Thoracic aorta (tissue), 2 donors: ENCODE measurements at places on chromosomes 4 and X. TPM values are rescaled to one million over a fixed set of nuclear protein-coding genes. Genes with fewer than 3 reads are reported as not detected.

Gene BBS7
- 13.8 TPM for total RNA-seq

Gene FLNA
- total RNA-seq: 11,236 TPM

Gene MXRA5
- total RNA-seq: 2.3 TPM

Gene NDNF
- 1.5 TPM for total RNA-seq

Gene UGT2A1
- total RNA-seq: not detected

Gene GSX2
- not detected for total RNA-seq

Gene TMEM144
- total RNA-seq: 24.2 TPM

Gene FOXR2
- total RNA-seq: not detected

Gene RNF212
- total RNA-seq: 2.4 TPM

GRCh38 chrX:49977319-49978090 lies 55.1 kb downstream of the CLCN5 start:
- no peak overlapping the region for H3K27ac ChIP-seq
- no peak overlapping the region for H3K4me3 ChIP-seq
- H3K27me3 ChIP-seq: no peaks in the 10 kb centered on the region
- no peak for DNase-seq
- H3K36me3 ChIP-seq: no peaks in the 10 kb centered on the region
- H3K4me1 ChIP-seq: no peaks in the 10 kb centered on the region

GRCh38 chr4:176818531-176818930 lies 25.8 kb upstream of the VEGFC start:
- H3K4me1 ChIP-seq: no peaks in the 10 kb centered on the region
- no peak overlapping the region for H3K4me3 ChIP-seq
- H3K36me3 ChIP-seq: no peaks in the 10 kb centered on the region
- H3K27ac ChIP-seq: no peak overlapping the region
- no peak for DNase-seq

DNA sequence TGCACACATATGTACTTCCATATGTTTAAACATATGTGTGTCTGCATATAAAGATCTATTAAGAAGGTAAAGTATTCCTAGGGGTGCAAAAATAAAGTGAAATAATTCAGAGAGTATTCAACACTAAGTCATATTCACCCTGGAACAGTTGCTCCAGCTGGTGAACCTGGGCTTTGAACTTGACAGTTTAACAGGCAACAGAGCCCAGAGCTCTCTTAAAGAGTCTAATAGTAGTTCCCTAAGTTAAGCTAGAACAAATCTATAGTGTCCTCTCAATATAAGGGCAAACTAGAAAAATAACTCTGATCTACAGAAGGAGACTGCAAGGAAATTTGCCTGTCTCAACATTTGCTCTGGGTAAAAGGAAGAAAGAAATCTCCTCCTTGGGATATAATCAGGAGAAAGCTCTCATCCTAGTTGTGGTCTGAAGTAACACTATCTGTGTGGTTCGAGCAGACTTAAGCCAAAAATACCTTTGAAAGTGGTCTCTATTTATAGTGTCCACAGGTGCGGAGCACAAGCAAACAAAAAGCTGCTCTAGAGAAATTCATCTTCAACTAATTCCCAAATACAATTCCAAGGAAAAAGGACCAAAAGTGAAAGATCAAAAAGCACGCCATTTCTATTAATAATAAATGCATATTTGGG lies 29.9 kb downstream of the VEGFC start:
- no peak overlapping the region for H3K4me3 ChIP-seq
- no peaks in the 10 kb centered on the region for H3K27me3 ChIP-seq
- H3K27ac ChIP-seq: no peak overlapping the region
- no peak for DNase-seq
- no peaks in the 10 kb centered on the region for H3K4me1 ChIP-seq

GRCh38 chr4:183838987-183839712 lies 66.0 kb upstream of the STOX2 start:
- peaks cover 28% of the 10 kb centered on the region for H3K4me1 ChIP-seq
- no peaks in the 10 kb centered on the region for H3K36me3 ChIP-seq
- DNase-seq: no peak
- H3K4me3 ChIP-seq: no peak overlapping the region
- H3K27ac ChIP-seq: no peak overlapping the region

DNA sequence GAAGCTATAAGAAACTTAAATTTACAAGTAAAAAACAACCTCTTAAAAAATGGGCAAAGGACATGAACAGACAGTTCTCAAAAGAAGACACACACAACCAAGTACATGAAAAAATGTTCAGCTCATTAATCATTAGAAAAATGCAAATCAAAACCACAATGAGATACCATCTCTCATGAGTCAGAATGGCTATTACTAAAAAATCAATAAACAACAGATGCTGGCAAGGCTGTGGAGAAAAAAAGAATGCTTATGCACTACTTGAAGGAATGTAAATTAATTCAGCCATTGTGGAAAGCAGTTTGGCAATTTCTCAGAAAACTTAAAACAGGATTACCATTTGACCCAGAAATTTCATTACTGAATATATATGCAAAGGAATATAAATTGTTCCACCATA lies 666.3 kb upstream of the GRIA3 start:
- no peaks in the 10 kb centered on the region for H3K36me3 ChIP-seq
- no peak overlapping the region for H3K4me3 ChIP-seq

DNA sequence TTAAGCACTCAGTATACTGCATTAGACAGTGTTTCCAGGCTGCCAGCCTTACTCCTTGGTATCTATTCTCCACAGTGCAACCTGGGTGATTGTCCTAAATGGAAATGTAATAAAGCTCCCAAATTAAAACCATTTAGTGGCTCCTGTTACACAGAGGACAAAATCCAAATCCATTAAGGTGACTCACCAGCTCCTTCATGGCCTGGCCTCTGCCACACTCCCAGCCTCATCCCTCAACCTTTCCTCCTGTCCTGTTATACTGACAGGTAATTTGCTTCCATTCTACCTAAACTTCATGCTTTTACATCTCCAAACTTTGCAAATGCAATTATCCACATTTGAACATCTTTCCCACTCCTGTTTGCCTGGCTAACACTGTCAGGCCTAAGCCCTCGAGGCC lies 140.3 kb downstream of the INPP4B start:
- H3K27ac ChIP-seq: no peak overlapping the region
- H3K27me3 ChIP-seq: no peaks in the 10 kb centered on the region
- no peaks in the 10 kb centered on the region for H3K4me1 ChIP-seq

GRCh38 chrX:1657367-1658070 lies 42.7 kb downstream of the ASMT start:
- peak overlapping the region; percentile 28 for H3K4me3 ChIP-seq
- H3K27ac ChIP-seq: no peak overlapping the region
- no peaks in the 10 kb centered on the region for H3K27me3 ChIP-seq
- H3K36me3 ChIP-seq: no peaks in the 10 kb centered on the region
- H3K4me1 ChIP-seq: no peaks in the 10 kb centered on the region

DNA sequence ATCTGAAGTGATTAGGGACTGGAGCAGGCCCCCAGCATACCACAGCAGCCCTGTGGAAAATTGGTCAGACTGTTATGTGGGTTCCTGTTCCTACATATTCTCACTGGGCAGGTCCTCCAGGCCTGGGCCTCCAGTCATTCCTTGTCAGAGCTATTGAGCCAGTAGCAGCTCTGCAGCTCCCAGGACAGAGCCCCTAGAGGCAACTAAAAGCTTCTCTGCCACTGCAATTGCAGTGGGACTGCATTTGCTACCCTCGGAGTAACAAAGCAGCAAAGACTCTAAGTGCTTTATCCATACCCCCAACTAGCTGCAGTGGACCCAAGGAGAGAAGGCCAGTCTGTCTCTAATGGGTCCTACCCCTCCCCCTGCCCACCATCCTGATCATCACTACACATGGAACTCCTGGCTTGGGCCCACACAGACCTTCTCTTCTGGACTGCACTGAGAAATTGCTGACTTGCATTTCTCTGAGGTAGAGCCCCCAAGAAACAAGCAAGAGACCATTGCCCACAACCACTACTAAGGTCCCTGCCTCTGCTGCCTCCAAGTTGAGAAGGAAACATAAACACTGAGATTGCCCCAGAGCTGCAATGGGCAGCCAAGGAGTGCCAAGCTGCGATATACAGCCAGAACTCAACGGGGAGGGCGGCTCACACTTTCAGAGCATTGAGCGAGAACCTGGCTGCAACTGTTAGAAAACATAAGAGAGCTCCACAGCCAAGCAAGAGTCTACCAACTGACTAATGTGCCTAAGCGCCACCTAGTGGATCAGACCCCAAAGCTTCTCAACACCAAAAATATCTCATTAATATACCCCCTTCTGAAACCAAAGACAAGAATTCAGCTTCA lies 738.7 kb upstream of the NDST4 start:
- no peaks in the 10 kb centered on the region for H3K4me1 ChIP-seq
- H3K27ac ChIP-seq: no peak overlapping the region
- no peaks in the 10 kb centered on the region for H3K36me3 ChIP-seq
- H3K4me3 ChIP-seq: no peak overlapping the region
- DNase-seq: no peak
- no peaks in the 10 kb centered on the region for H3K27me3 ChIP-seq

- no peaks in the 10 kb centered on the region for H3K27me3 ChIP-seq
- no peaks in the 10 kb centered on the region for H3K4me1 ChIP-seq
- no peak overlapping the region for H3K27ac ChIP-seq
- no peak for DNase-seq
- H3K4me3 ChIP-seq: no peak overlapping the region
- H3K36me3 ChIP-seq: no peaks in the 10 kb centered on the region
Observed at GRCh38 chr4:11537846-11538245, 109.2 kb upstream of the HS3ST1 start.

GRCh38 chrX:20042221-20042620 lies 51.4 kb upstream of the BCLAF3 start:
- H3K27me3 ChIP-seq: no peaks in the 10 kb centered on the region
- DNase-seq: no peak
- no peaks in the 10 kb centered on the region for H3K36me3 ChIP-seq

- no peaks in the 10 kb centered on the region for H3K27me3 ChIP-seq
- no peak overlapping the region for H3K27ac ChIP-seq
- peak; percentile 3 for DNase-seq
- no peak overlapping the region for H3K4me3 ChIP-seq
Observed at GRCh38 chr4:41569961-41570360, 32.0 kb downstream of the LIMCH1 start.

GRCh38 chr4:174697202-174697601 lies 131.8 kb downstream of the GLRA3 start:
- H3K36me3 ChIP-seq: no peaks in the 10 kb centered on the region
- DNase-seq: no peak
- no peak overlapping the region for H3K4me3 ChIP-seq
- H3K4me1 ChIP-seq: no peaks in the 10 kb centered on the region
- no peak overlapping the region for H3K27ac ChIP-seq
- H3K27me3 ChIP-seq: no peaks in the 10 kb centered on the region

DNA sequence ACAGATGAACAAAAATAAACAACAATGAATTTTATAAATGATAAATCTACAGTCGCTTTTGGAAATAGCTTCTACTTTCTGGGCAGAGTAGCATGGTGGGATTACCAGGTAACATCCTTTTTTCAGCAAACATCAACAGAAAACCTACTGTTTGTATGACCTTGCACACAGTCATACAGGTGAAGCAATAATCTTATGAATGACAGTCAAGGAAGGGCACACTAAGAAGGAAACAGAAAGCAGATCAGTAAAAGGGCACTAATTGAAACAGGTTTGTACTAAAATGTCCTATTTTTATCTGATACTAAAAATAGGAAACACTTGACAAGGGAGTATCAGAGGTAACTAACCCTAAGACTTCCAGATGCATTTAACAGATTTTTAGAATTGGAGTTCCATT lies 108.9 kb downstream of the DLG3 start:
- no peaks in the 10 kb centered on the region for H3K4me1 ChIP-seq
- no peaks in the 10 kb centered on the region for H3K36me3 ChIP-seq
- no peaks in the 10 kb centered on the region for H3K27me3 ChIP-seq

GRCh38 chr4:79638735-79639134 lies 230.7 kb upstream of the GK2 start:
- no peak overlapping the region for H3K4me3 ChIP-seq
- no peak overlapping the region for H3K27ac ChIP-seq
- no peaks in the 10 kb centered on the region for H3K4me1 ChIP-seq
- no peaks in the 10 kb centered on the region for H3K27me3 ChIP-seq
- DNase-seq: no peak
- no peaks in the 10 kb centered on the region for H3K36me3 ChIP-seq

DNA sequence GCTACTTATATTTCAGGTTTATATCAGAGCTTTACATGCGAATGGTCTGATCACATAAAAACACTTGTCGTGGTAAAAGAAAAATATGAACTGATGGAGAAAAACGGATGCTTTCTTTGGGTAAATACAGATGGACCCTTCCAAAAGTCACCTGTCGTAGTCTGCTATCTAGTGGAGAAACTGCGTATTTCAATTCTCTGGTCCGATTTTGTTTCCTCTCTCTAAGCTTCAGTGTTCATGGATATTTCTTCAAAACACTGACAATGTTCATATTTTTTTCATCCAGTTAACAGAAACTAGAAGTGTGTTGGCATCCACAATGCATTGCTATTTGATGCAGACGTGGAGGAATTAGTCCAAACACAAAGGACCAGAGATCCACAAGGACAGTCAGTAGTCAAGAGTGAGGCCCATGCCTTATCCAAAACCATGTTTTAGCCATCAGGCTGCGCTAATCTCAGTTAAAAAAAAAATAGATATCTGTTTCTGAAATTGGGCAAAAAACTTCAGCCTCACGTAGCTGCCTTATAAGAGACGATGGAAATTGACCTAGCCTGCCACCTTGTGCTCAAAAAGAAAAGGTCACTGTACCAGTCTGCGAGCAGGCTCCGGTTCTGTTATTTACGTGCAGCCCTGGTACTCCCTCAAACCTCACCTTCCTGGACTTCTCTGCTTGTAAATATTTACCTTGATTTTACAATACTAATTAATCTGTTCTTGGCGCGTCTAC lies 16.0 kb downstream of the MEPE start:
- peak overlapping the region; percentile 4 for H3K27ac ChIP-seq
- H3K4me1 ChIP-seq: no peaks in the 10 kb centered on the region
- H3K36me3 ChIP-seq: no peaks in the 10 kb centered on the region
- H3K4me3 ChIP-seq: peak overlapping the region; percentile 65
- no peaks in the 10 kb centered on the region for H3K27me3 ChIP-seq

GRCh38 chrX:68646421-68646820 lies 1.0 kb upstream of the STARD8 start:
- no peaks in the 10 kb centered on the region for H3K27me3 ChIP-seq
- H3K36me3 ChIP-seq: no peaks in the 10 kb centered on the region
- DNase-seq: no peak
- no peaks in the 10 kb centered on the region for H3K4me1 ChIP-seq
- H3K4me3 ChIP-seq: no peak overlapping the region

DNA sequence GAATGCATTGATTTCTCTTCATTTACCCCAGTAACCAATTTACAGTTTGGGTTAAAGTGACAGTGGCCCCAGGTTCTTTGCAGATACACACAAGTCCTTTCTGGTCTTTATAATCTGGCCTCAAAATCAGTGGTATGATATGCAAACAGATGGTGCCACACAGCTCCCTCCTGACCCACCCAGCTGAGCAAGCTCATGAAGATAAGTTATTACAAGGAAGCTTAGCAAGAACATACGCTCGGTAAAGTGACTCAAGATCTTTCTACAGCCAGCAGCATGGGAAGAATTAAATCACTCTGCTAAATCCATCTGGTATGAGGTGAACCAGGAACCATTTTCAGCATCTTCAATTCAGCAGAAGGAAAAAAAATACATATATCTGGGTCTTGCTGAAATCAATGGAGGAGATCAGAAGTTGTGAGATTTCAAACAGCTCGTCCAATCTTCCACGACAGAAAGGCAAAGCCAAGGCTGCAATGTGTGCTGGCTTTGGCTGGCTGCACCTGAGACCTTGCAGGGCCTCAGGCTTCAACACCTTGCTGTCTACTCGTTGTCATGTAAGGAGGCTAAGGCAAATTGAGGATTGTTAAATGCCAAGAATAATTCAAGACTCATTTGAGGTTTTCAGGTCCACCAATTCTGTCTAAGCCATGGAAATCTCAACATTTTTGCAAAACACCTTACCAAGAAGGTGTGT lies 28.2 kb downstream of the SEL1L3 start:
- no peak for DNase-seq
- H3K4me1 ChIP-seq: no peaks in the 10 kb centered on the region
- H3K36me3 ChIP-seq: no peaks in the 10 kb centered on the region
- no peak overlapping the region for H3K4me3 ChIP-seq
- no peaks in the 10 kb centered on the region for H3K27me3 ChIP-seq

GRCh38 chr4:1006856-1007255 lies 4.6 kb upstream of the FGFRL1 start:
- H3K27ac ChIP-seq: no peak overlapping the region
- no peak overlapping the region for H3K4me3 ChIP-seq
